Adipocyte (in vitro differentiated cells): ENCODE measurements at places on chromosomes 6 and 20.

- DNase-seq = peak; percentile 25
These were observed 18.5 kb upstream of the FAM184A start for GRCh38 chr6:119096721-119097565.

DNA sequence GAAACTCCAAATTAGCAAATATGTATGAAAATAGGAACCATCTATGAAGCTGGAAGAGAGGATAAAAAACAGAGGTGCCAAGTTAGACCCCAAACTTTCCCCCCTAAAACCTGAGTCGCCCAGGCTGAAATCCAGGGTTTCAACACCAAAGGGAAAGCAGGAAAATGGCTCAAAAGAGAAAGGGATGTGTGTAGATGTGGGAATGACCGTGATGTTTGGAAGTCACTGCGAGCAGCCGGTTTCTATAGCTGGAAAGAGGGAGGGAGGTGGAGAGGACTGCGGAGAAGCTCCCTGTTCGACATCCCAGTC lies 4.5 kb downstream of the RING1 start:
- DNase-seq = no peak

- DNase-seq = no peak
These were observed 746.0 kb upstream of the DEFB115 start for GRCh38 chr20:30511322-30512030.

GRCh38 chr20:21338291-21338690 lies 35.2 kb downstream of the XRN2 start:
- no peak for DNase-seq

DNA sequence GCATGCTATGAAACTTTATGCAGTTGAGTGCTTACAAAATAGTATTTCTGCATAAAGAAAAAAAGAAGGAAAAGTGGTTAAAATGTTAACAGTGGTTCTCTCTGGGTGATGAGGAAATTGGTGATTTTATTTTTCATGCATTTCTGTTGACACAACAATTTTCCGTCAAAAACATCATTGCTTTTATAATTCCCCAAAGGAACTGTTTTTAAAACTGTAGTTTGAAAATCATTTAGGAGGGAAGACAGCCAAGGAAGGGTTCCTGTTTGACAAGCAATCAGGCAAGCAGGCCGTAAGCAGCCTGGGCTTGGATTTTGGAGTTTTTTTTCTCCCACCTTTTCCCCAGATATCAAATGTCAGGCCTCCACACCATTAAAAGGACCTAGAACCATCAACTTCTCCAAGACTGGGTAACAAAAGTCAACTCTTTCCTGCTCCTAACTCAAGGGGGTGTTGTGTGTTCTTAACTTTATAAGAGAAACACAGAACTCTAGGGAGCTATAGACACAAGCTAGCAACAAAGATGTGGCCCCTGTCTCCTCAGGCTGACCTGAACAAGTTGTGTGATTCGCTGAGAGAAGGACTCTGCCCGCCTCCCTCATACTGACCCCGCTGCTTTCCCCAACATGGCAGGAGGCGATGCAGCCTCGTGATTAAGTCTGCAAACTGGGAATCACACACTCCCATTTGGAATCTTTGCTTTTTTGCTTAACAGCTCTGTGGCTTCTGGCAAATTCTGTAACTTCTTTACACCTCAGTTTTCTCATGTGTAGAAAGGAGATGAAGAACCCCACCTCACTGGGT lies 146.6 kb downstream of the BCAS1 start:
- no peak for DNase-seq

GRCh38 chr6:166489301-166490155 lies 97.0 kb downstream of the RAMACL start:
- DNase-seq = no peak

GRCh38 chr6:30881392-30882203 lies 2.7 kb upstream of the DDR1 start:
- DNase-seq = peak; percentile 22

GRCh38 chr20:33811776-33812151 lies 616 bp downstream of the CHMP4B start:
- no peak for DNase-seq

DNA sequence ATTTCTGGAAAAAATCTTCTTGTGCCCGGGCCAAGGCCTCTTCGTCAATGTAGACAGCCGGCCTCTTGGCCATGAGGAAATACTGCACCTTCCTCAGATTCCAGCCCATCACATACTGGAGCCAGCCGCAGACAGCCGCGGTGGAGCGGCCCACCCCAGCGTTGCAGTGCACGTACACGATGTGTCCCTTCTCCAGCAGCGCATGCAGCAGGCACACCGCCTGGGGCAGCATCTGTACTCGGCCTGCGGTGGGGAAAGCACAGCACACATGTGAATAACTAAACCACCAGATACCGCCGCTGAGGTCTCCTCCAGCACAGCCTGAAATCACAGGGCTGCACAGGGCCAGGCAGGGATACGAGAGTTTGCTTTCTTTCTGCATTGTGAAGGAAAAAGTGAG lies 107.9 kb downstream of the EPM2A start:
- no peak for DNase-seq

- DNase-seq = peak; percentile 51
These were observed 54.5 kb downstream of the TRIM38 start for GRCh38 chr6:26016963-26017631.

- no peak for DNase-seq
These were observed 262.3 kb downstream of the ADGB start for GRCh38 chr6:146861029-146861563.

DNA sequence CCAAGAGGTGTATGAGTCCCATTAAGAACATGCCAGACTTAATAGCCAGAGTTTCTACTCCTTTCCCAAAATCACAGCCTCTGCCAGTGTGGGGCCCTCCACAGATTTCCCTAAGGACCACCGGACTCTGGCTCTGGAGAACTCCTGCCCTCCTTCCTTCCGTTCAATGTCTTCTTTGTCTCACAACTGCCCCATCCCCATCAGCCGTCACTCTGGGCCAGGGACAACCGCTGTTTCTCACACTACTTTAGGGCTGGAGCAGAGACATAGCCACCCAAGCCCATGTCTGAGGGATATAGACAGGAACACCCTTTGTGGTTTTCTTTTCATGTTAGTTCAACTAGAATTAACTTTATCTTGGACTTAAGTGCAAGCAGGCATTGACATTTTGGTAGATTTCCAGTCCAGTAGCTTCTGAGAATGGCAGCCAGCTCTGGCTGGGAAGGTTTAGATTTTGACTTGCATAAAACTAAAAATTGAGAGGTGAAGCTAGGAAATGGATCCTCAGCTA lies 6.7 kb upstream of the ACSS1 start:
- no peak for DNase-seq

- DNase-seq = peak; percentile 86
These were observed 72.5 kb downstream of the B3GAT2 start for GRCh38 chr6:70884074-70884983.

DNA sequence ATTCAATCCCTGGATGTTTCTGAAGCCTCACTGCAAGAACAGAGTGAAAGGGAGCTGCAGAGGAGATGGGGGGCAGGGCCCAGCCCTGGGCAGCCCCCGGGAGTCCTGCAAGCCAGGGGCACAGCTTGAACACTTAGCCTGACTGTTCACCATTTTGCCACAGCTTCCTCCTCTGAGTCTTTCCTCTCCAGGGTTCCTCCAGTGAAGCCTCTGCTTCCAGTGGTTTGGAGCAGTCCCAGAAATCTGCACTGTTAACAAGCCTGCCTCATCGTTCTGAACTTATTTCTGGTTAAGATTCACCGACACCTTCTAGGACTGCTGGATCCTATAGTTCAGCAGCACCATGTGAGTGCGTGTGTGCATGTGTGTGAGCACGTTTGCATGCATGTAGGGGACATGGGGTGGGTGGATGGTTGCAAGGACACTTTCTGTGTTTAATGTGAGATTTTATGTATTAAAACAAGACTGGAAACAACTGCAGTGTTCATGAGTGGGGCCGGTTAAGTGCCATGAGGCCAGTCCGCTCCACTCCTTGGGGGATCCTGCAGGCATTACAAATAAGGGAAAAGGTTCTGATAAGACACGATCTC lies 24.6 kb downstream of the CEBPB start:
- no peak for DNase-seq

DNA sequence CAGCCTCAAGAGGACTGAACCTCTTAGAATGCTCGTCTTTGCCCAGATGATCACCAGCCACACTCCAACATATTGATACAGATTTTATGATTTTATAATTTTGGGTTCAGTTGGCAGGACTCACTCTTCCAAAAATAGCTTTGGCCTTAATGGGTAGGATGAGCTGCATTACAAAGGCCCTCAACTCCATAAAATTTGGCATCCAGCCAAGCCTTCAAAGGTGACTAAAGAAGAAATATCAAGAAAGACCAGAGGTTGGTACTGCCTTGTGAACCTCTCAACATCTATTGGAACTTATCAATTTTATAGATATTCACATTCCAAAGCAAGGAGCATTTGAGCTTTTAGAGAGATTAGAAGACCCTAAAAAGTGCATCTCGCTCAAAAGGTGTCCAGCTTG lies 48.4 kb upstream of the SNAP25 start:
- DNase-seq = no peak

DNA sequence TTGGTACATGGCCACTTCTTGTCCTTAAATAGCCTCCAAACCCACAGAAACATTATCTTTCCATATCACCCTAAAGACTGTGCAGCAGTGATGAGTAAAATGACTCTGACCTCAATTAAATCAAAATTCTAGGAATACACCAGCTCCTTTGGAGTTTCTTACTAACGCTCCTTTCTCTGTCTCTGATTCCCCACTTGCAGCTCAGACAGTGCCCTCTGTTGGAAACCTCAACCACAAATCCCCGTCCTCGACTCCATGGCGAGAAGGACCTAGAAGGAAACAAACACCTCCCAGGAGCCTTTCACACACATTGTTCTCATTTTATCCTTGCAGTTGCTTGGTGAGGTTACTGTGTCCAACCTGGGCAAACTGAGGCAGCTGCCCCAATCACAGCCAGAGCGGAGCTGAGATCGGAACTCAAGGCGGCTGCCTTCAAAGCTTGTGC lies 17.7 kb upstream of the PARD6B start:
- peak; percentile 67 for DNase-seq

DNA sequence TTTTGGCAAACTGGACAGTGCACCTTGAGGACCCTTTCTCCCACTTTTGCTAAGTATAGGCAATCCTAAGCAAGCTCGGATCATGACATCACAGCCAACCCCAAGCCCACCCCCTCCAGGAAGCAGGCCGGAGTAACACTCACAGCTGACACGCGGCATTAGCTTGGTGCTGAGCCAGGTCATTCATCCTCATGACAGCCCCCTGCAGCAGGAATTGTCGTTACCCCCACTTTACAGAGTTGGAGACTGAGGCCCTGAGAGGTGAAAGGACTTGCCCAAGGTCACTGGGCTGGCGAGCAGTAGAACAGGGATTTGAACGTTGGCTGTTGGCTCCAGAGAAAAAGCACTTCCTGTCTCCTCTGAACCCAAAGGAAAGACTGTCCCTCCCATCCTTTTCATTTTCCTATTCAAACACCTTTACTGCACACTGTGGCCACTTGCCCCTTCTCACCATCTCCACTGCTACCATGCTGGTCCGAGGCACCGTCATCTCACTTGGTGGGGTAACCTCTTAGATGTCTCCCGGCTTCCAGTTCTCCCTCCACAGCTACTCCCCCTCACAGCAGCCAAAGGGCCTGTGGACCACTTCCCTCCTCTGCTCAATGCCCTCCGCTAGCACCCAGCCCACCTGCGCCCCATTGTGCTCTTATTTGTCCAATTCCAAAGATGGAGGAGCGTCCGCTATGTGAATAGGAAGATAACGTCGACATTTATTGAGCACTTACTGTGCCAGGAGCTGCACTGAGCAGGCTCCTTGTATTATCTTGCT lies 84.7 kb downstream of the PREX1 start:
- no peak for DNase-seq

- DNase-seq = peak; percentile 28
These were observed 38.2 kb downstream of the NOX3 start for GRCh38 chr6:155417454-155417853.

- no peak for DNase-seq
These were observed 4.1 kb upstream of the KCNQ5 start for GRCh38 chr6:72617721-72618120.

GRCh38 chr6:129686941-129687627 lies 22.9 kb downstream of the ARHGAP18 start:
- DNase-seq = no peak

DNA sequence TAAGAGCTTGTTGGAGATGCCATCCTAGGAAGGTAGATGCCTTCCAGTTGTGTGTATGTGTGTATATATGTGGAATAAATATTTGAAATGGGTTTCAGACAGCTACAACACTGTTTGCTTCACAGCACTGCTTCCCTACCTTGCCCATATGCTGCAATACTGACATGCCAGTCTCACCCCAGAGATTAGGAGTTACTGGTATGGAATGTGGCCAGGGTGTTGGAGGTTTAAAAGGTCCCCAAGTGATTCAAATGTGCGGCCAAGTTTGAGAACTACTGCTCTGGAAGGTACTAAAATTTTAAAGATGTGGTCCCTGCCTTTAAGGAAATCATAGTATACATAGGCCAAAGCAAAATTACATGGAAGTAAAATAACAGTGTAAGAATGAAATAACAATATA lies 39.5 kb downstream of the BCKDHB start:
- DNase-seq = no peak

DNA sequence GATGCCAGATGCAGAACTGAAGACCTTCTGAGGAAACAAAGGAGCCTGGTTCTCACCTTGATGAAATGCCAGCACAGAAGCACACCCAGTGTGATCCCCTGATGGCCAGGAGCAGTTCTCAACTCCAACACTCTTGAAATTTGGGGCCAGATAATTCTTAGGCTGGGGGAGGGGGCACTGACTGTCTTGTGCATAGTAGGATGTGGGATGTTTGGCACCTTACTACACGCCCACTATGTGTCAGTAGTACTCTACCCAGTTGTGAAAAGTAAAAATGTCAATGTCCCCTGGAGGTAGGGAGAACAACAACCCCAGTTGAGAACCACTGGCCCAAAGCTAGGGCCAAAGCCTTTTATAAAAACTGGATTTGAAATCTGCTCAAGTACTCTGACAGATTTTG lies 398.3 kb upstream of the ARID1B start:
- no peak for DNase-seq

DNA sequence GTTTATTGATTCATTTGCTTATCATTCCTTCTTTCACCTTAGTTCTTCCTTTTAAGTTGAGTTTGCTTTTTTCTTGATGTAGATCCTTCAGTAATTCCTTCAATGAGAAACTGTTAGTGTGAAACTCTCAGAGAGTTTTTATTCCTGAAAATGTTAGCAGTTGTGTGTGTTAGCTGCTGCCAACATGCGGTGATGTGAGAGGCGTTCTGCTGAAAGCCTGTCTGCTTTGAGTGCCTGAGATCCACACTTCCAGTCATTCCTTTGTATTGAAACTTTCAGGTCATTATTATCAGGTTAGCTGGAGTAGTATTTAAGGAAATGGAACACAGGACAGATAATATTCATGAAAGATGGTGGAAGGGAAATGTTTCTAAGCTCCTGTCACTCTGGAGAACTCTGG lies 70.0 kb upstream of the SUPT3H start:
- DNase-seq = no peak
